Pulmonary artery endothelial cell (primary cell): ENCODE measurements at places on chromosomes 4 and X.
A peak's percentile ranks its signal among the peaks of the same experiment; 100 is the strongest.

- no peak for DNase-seq
Measured at GRCh38 chr4:85932500-85933290, 427.2 kb downstream of the MAPK10 start.

- no peak for DNase-seq
Measured at GRCh38 chr4:168574581-168575295, 77.9 kb downstream of the PALLD start.

DNA sequence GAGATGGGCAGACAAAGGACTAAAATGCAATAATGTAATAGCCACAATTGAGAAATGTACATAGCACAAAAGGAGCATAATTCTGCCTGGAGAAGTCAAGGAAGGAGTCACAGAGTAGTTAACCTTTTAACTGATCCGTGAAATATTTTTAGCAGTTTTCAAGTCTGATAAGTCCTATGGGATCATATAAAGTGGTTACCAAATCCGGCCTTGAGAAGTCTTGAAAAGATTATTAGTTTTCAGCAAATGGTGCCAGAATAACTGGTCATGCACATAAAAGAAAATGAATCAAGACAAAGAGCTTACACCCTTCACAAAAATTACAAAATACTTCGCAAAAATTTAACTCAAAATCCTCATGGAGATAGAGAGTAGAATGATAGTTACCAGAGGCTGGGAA, 788.7 kb upstream of the AMOT start:
- DNase-seq, result no peak

- DNase-seq, result peak; percentile 87
Measured at GRCh38 chr4:15753786-15754185, 24.3 kb upstream of the CD38 start.

DNA sequence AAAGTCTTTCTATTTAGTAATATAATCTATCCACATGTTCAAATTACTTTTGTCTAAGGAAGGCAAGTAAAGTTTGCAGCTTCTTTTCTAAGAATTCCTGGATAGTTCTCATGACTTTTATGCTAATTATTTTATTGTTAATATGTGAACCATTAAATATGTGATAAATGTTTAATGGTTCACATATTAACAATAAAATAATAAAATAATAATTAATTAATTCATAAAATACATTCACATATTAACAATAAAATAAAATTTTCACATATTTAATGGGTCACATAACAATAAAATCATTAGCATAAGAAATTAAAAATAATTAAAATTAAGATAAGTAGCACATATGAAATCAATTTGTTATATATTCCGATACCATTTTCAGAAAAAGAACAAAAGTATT, 1352.4 kb downstream of the ARAP2 start:
- no peak for DNase-seq

- no peak for DNase-seq
Measured at GRCh38 chr4:185359767-185360446, 35.8 kb downstream of the LRP2BP start.

DNA sequence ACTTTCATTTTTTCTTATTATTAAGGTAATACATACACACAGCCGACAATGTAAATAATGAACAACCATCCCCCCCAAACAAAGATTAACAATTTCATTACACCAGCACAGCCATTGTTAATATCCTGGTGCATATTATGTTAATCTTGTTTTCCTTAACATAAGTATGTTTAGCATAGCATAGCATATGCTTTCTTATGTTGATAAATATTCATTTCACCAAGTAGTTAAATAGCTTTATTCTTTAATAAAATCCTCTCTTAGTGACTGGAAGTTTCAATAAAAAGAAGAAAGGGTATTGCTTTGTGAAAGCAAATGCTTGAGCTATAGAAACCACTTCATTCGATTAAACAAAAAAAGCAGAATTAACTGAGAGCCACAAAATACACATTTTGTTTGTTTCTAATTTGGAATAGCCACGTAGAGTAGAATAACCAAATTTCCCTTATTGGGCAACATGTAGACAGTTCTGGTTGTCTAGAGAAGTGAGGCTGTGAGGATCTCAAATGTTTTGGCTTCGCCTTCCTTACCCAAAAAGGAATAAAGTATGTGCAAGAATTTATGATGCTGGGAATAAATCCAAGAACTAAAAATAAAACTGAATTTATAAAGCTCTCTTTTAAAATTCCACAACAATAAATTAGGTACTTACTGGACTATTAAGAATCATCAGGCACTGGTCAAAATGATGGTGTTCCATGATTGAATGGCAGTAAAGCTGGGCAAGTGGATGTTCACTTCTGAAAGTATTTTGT, 118.0 kb downstream of the PDE5A start:
- no peak for DNase-seq

DNA sequence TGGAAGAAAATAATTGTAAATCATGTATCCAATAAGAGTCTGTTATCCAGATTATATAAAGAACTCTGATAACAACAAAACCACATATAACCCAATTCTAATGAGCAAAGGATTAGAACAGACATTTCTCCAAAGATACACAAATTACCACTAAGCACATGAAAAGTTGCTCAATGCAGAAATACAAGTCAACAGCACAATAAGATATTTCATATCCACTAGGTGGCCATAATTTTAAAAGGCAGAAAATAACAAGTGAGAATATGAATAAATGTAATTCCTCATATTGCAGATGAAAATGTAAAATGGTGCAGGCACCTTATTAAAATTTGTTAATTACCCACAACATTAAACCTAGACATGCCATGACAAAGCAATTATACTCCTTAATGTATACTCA, 73.9 kb upstream of the ZCCHC13 start:
- no peak for DNase-seq

DNA sequence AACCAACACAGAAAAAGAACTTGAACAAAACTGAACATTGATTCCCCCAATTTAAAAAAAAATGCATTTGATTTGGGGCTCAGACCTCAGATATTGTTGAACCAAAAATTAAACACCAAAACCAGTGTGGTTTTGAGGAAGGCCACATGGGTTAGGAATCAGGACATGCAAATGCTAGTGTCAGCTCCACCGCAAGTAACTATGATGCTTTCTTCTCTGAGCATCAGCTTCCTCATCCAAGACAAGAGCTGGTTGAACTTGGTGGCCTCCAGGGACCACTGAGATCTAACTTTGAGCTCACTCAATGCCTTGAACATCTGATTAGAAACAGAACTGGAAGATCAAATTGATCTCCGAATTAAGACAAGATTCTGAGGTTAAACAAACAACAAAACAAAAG, 142.9 kb upstream of the NWD2 start:
- DNase-seq, result no peak

GRCh38 chr4:111678479-111678878, 466.8 kb upstream of the FAM241A start:
- peak; percentile 85 for DNase-seq

DNA sequence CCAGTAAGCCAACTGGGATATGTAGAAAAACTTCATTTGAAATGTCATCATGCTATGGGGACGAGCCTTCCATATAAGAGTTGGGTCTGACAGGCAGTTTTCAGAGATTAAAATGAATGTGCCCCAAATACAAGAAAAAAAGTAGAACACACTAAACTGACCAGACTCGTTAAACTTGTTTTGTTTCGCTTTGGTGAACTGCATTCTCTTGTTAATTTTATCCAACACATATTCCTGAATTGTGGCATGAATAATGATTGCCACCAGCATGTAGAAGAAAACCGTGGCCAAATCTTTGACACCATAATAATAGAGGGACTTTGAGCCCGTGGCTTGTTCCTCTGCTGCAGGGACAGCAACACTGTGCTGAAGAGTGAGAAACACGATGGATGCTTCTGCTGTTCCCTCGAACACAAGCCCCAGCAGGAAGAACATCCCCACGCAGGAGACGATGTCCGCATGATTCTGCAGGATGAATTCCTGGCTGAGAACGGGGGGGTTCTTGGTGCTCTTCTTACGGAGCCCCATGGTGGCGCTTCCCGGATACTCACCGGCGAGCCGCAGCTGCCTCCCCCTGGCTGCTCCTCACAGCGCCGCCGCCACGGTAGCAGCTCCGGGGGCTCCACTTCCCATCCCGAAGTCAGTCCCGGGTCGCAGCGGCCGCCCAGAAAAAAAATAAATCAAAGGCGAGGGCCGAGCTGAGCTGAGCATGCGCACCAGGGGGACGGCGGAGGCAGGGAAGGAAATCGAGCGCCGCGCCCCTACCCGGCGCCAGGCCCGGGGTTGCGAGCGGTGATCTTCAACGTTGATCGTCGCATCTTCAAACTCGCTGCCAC, at the start of gene TRAM1L1:
TRAM1L1 (minus strand) TSS at position 711 of the 836 bp plus-strand sequence; CDS start at position 528, 183 bp downstream.
- no peak for DNase-seq

DNA sequence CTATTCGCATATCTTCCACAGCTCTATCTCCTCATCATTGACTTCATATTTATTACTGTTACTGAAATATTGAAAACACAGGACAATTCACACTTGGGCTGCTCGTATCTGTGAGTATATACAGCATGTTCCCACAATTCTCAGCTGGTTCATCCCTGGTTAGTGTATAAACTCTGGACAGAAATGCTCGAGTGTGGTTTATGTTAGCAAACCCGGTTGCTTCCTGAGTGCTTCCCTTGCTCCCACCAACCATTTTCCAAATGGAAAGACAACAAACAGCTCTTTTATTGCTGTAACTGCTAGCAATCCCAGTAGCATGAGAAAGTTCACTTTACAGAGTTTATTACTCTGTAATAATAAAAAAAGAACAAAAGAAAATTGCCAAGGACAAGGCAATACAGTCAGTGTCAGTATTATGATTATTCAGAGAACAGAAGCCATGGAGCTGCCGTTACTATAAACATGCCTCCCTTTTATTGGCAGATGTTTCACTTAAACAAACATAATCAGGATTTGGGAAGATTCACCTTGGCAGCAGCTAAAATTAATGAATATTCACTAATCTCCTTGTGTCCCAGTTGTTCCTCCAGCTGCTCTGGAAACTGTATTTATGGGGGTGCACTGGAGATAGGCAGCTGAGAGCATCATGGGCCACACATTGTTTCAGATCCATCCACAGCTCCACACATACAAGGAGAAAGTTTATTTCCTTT, 134.1 kb upstream of the GUCY1A1 start:
- DNase-seq, result no peak

- DNase-seq, result no peak
Measured at GRCh38 chr4:76980261-76980660, 30.7 kb downstream of the SEPTIN11 start.

DNA sequence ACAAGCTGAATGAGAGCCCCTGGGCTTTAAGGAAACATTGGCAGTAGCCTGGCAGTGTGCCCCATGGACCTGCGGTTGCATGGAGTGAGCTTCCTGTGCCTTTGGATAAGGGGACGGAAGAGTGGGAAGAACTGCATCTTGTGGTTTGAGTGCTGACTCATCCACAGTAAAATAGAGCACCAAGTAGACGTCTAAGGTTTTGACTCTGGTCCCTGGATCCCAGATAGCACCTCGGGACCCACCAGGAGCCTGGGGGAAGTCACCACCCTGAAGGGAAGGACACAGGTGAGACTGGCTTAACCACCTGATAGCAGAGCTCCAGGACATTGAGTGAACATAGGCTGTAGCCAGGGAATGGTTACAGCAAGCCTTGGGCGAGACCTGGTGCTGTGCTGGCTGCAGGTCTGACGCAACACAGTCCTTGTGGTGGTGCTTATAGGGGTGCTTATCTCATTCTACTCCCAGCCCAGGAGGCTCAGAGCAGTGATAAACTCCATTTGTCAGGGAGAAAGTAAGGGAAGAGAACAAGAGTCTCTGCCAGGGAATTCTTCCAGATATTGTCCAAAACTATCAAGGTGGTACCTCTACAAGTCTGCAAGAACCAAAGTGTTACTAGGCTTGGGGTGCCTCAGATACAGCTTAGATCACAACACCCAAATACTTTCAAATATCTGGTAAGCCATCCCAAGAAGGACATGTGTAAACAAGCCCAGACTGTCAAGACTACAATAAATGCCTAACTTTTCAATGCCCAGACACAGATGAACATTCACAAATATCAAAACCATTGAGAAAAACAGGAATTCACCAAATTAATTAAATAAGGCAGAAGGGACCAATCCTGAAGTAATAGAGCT, 123.6 kb upstream of the TET2 start:
- DNase-seq, result no peak

DNA sequence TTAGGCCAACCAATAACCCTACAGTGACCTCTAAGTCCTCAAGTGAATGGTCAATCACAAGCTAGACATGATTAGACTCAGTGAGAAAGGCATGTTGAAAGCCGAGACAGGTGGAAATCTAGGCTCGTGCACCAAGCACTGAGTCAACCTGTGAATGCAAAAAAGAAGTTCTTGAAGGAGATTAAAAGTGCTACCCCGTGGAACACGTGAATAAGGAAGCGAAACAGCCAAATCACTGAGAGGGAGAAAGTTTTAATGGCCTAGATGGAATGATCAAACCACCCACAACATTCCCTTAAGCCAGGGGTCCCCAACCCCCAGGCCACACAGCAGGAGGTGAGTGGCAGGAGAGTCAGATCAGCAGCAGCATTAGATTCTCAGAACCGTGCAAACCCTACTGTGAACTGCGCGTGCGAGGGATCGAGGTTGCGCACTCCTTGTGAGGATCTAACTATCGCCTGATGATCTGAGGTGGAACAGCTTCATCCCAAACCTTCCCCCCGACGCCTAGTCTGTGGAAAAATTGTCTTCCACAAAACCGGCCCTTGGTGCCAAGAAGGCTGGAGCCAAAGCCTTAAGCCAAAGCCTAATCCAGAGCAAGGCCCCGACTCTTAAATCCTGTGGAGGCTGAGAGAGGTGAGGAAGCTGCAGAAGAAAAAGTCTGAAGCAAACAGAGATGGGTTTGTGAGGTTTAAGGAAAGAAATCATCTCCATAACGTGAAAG, 19.5 kb upstream of the PDE6B start:
- DNase-seq, result no peak

DNA sequence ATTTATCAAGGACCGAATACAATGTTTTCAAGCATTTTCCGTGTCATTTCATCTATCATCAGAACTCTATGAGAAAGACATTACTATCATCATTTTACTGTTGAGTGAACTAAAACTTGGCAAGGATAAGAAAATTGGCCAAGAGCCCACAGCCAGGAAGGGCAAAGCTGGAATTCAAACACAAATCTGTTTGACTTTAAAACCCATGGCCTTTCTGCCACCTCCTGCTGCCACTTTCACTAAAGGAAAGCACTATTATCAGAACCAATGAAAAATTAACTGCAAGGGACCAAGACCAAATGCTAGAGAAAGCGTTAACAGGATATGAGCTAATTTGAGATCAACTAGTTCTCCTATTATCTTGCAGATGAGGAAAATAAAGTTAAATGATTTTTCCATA, 2759.2 kb downstream of the ARAP2 start:
- no peak for DNase-seq
